Heart left ventricle (tissue), 16 donors: ENCODE measurements at places on chromosomes 6 and 20. TPM values are rescaled to one million over a fixed set of nuclear protein-coding genes. Genes with fewer than 3 reads are reported as not detected.

- peak; percentile 58 for DNase-seq
These were observed 556 bp downstream of the PANK2 start for GRCh38 chr20:3889489-3890397.

GRCh38 chr20:11315525-11315924 lies 602.2 kb upstream of the BTBD3 start:
- no peak for DNase-seq

DNA sequence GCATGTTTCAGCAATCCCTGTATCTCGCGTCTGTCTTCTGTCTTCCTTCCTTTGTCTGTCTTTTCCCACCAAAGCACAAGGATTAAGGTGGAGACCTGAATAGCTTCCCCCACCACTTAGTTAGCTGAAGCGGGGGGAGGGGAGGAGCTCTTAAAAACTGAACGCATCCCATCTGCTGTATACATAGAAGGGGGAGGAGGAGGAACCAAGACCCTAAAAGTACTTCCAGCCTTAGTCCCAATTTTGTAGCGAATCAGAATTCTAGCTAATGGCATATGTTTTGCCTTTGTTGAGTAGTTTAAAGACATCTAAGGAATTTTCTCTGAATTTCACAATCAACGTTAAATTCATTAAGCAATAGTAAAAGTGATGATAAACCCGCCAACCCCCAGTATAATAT lies 47.9 kb downstream of the GNAS start:
- no peak for DNase-seq

DNA sequence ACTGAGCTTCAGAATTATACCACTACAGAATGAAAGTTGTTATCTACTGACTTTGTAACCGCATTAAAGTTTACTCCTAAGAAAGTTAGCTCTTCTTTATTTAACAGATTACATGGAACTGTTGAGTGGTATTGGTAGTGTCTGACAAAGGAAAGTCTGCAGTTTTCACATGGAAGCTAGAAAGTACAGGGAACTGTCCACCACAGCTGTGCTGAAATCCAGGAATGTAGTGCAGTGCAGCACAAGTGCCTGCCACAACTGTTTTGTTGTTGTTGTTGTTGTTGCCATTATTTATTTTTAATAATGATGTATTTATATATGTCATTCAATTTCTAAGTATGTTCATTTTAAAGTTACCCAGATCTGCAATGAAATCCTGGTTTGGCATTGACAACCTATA lies 464.9 kb downstream of the TBC1D32 start:
- DNase-seq: no peak

GRCh38 chr6:160990847-160991405 lies 643 bp upstream of the MAP3K4 start:
- no peak for DNase-seq

- no peak for DNase-seq
These were observed 2.8 kb upstream of the FANCE start for GRCh38 chr6:35449287-35449881.

DNA sequence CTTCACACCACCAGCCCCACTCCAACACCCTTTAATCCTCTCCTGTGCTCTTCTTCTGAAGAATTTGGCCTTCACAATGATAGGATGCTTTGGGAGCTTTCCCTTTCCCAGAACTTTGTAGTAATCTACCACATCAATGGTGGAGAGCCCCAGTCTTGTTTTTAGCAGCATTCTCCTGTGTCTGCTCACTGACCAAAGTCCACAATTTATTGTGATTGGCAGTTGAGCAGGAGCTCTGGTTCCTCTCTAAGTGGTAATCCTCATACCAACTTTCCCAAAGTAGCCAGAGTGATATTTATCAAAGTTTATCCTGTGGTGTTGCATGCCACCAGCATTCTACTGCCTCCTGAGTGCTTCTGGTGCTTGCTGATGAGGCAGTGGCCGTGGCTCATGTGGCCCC lies 29.0 kb upstream of the OPN5 start:
- no peak for DNase-seq

DNA sequence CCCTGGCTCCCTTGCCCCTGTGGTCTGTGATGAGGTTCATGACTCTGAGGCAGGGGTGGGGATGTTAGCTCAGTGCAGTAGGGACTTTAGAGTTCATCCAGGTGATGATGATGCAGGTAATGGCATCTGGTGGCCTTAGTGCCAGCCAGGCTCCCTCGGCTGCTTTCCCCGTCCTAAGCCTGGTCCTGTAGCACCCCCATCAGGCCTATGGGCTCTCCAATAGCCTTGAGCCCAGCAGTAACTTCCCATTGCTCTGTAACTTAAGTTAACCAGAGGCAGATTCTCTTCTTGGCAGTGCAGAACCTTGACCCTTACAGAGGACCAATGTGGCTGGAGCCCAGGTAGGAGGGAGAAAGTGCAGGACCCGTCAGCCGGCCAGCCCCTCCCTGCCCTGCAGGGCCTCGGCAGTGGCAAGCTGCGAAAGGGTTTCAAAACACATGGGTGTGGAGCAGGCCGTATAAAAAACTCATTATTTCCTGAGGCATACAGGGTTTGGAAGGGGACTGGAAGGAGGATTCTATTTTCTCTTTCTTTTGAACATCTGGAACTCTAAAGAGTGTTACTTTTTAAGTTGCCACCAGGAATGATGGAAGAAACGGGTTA lies 406.9 kb downstream of the CDH26 start:
- DNase-seq: no peak

DNA sequence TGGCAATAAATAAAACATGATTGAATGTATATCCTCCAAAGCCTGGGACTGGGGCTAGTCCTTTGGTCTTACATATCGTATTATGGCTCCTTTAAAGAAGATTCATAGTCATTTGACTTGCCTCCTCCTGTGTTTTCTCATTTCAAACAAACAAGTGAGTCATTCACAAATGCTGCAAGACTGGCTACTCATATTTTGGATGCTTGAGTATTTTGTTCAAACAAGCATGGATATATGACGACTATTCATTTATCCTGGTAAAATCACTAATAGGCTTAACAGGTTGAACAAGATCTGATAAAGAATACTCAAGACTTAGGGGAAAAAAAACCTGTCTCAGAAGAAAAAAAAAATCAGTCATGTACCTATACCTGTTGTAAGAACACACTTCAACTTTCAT lies 111.1 kb upstream of the CCDC28A start:
- no peak for DNase-seq

- no peak for DNase-seq
These were observed 9.7 kb upstream of the CEP43 start for GRCh38 chr6:166989427-166990032.

GRCh38 chr6:137863091-137863797 lies 3.8 kb upstream of the TNFAIP3 start:
- DNase-seq: no peak

DNA sequence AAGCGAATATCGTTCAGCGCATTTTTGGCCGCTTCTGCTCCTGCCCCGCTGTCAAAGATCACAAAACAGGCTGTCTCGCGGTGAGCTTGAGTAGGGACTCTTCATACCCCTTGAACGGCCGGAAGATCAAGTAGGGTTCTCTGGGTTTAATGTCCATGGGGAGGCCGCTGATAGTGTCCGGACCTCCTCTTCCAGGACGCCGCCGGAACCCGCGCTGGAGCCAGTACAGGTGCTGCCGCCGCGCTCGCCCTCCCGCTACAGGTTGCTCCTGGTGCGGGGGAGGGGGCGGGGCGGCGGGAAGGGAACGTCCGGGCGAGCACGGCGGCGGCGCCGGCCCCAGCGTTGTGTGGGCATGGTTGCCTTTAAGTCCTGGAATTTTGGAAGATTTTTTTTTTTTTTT lies 67.4 kb downstream of the KHDC1L start:
- DNase-seq: no peak

DNA sequence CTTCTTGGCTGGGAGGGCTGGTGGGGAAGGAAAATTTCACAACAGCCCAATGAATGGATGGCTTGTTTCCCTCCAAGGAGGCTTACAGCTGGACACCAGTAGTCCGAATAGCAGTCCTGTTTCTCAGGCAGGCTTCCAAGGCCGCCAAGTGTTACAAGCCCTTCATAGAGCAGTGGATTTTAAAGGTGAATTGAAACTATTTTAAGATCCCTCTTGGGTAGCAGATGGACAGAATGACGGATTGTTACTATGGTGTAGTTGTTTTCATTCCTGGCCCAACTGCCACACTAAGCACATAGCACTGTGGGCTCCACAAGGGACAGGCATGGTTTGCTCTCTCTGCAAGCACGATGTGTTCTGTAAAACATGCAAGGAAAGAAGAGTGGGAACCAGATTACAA lies 203.3 kb upstream of the TAB2 start:
- peak; percentile 74 for DNase-seq

DNA sequence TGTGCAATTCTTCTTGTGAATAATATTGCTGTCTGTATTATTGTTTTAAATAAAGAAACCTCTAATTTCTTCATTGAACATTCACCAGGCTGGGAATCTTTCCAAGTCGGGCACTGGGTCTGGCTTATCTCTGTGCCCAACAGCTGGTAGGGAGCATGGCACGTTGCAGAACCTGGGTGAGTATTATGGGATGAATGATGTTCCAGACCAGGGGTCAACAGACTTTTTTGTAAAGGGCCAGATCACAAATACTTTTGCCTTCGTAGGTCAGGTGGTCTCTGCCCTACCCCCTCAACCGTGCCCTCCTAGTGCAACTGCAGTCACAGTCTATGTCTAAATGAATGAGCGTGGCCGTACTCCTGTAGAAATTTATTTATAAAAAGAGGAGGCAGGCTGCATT lies 81.6 kb upstream of the FOXQ1 start:
- DNase-seq: no peak

- no peak for DNase-seq
These were observed 75.1 kb downstream of the DZANK1 start for GRCh38 chr20:18391686-18392085.

GRCh38 chr6:56311533-56312448 lies 64.4 kb upstream of the COL21A1 start:
- no peak for DNase-seq

DNA sequence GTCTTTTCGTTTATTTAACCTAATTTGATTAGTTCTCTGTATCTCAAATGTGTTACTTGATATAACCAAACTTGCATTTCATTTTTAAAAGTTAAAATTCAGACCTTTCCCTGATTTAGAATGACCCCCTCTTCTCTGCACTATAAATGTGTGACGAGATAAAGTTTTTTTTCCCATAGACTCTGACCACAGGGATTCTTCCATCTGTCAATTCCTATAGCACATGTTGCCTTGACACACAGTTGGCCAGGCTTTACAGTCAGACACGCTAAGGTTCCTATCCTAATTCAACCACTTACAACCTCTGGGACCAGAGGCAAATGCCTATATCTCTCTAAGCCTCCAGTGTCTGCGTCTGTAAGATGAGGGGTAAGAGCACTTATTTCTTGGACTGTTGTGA lies 40.6 kb downstream of the KCNS1 start:
- no peak for DNase-seq

DNA sequence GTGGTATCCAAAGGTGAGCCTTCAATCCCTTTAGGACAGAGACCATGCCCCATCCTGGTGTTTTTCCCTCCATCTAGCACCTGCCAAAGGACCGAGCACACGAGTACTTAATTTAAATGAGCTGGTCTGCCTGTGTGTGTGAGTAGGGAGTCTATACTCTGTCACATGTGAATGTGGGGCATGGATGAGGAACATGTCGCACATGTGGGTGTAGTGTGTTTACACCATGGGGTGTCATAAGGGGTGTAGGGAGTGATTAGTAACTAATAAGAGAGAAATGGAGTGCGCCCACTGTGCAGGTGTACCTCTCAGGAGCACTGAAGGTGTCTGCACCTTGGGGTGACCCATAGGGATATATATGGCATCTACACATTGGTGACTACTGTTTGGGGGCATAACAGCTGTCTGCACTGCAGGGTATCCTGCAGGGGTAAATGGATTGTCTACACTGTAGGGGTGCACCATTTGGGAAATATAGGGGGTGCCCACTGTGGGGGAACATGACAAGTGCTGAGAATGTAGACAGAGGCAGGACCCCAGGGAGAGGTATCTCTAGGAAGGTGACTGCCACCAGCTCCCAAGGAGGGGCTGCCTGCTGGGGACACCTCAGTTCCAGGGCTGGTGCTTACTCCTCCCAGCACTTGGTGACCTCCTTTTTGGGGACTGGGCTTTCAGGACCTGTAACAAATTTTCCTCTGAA lies 53.5 kb downstream of the EBF4 start:
- no peak for DNase-seq

DNA sequence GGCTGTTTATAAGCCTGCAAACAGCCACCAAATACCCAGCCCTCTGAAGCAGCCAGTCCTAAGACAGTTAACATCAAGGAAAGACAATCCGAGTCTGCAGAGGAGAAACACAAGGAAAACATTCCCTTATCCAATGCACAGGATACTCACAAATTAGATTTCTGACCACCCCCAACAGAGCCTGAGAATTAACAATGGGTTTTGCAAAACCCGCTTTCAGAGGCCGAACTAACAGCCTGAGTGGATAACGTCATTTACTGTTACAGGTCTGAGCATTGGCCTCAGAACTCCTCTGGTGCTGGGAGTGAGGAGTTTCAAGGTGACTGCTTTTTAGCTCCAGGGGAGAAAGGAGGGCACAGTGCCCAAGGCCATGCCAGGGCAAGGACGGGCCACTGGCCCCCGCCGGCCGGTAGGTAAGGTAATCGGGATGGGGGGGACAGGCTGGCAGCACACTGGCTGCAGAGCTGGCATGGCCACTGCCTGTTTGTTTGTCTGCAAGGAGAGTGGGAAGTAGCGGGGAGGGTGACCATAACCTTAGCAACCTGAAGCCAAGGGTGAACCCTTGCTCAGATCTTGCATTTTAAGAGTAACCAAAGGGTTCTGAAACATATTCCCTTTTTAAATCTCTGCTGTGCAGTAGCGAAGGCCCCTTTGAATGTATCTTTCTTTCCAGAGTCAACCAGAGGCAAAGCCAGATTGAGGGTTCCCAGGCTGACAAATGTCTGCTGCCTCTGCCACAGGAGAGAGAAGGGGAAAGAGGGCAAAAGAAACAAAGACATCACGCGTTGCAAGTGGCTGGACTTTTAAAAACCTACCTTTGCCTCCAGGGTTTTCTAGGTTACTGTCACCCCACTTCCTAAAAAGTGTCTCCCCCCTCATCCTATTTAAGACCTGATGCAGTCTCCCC lies 3.9 kb downstream of the ZMYND8 start:
- peak; percentile 75 for DNase-seq

DNA sequence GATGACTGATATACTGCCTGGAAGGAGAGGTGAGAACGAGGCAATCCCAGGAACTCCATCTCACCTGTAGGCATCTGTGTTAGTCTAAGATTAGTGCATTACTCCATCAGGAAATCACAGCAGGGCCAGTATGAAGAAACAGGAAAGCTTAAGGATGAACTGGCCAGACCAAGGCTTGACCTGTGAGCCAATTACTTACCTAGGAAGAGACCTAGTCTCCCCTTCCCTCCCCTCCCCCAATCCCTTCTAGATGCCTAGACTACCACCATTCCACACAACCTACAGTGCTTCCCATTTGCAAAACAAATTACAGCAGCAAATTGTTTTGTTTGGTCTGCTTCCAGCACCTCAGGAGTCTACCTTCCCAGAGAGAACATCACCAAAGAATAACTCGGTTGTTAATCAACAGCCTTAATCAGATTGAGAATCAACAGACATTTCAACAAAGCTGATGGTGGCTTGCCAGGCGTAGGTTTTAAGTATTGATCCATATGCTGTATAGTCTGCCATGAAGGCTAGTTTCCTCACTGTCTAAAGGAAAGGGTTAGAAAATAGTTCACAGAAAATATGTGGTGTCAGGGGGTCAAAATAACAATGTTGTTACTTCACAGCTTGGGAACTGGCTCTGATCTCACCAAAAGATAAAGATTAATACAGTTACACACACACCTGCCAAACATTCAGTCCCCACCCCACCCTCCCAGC lies 10.1 kb downstream of the PKHD1 start:
- no peak for DNase-seq

Gene NELFCD
- polyA plus RNA-seq: 21.9 TPM

Gene BNIP5
- not detected for polyA plus RNA-seq

Gene GSTA2
- not detected for polyA plus RNA-seq

Gene INSM1
- polyA plus RNA-seq: not detected

Gene HMGCLL1
- polyA plus RNA-seq: 0.38 TPM

Gene PRSS16
- not detected for polyA plus RNA-seq

Gene TBXT
- polyA plus RNA-seq: not detected
